Left hindlimb (tissue), 1 donor: ENCODE measurements at places on chromosomes 6 and 20.

DNA sequence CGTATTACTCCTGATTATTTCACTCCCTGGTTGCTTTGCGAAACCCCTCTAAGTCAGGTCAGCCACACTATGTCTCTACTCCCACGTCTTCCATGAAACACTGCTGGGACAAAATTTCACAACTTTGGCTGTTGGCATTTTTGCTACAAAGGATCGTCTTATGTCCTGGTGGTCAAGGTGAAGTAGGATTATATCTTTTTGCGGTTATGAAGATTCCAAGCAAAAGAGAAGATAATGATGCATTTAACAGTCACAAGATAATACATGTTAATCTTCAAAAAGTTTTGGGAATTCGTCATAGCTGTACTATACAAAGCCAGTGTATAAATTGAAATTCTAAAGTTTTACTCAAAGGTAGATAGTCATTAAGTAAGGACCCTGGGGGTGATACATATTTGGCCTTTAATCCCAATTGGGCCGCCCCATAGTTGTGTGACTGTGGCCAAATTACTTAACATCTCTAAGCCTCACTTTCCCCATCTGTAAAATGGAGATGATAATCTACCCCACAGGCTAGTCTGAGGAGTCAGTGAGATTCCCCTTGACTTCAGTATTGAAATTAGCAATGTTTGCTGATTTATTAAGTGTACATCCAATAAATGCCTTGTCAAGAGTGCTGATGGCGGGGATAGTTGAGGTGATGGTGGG, 212.1 kb downstream of the ARID1B start:
- DNase-seq, result no peak

DNA sequence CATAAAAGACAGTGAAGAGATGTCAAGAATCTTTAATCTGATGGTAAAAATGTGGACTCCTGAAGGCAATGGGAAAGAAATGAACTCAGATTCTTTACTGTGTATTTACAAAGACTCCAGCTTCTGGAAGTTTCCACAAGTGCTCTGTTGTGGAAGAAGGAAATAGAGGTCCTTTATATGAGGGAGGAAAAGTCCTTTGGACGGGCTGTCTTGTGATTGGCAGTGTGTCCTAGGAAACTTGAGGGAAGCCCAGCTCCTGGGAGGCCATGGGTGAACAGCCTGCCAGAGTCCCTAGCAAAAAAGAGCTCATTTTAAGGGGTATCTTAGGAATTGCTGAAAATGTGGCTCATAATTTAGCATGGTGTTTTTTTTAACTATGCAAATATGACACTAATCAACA, 92.0 kb downstream of the RNASET2 start:
- no peak for DNase-seq

DNA sequence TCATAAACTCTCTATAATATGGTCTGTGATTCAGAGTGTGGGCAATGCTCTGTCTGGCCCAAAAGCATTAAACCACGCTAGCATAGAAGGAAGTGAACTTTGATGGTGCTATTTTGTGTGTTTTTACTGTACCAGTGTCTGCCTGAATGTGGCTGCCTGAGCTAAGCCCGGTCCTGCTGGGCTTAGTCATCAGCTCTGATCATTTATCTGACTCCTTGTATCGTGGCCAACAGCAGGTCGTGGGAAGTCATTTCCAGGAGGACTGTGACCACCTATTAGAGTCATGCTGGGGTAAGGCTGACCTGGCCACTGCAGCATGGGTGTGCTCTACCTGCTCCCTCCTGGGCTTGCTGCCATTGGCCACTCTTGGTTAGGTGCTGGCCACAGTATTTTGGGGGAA, 239.1 kb upstream of the CEP162 start:
- no peak for DNase-seq

GRCh38 chr6:26327450-26328264, 37.3 kb upstream of the BTN3A2 start:
- DNase-seq, result peak; percentile 67

DNA sequence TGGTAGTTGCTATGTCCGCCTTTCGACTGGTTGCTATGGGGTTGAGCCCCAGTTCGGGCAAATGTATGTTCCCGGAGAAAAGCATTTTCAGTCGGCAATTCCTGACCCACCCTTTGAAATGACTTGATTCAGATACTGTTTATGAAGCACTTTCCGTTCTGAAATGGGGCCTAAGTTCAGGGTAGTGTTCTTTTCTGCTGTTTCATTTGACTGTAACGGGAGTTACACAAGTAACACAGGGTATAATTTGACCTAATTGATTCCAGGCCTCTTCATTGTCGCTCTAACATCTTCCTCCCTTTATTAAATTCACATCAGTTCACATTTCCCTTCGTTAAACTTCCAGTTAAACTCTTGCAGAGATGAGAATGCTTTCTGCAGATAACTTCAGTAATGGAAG, 85.5 kb downstream of the BMP6 start:
- DNase-seq, result no peak

GRCh38 chr6:20238688-20239587, 26.7 kb upstream of the MBOAT1 start:
- DNase-seq, result no peak

DNA sequence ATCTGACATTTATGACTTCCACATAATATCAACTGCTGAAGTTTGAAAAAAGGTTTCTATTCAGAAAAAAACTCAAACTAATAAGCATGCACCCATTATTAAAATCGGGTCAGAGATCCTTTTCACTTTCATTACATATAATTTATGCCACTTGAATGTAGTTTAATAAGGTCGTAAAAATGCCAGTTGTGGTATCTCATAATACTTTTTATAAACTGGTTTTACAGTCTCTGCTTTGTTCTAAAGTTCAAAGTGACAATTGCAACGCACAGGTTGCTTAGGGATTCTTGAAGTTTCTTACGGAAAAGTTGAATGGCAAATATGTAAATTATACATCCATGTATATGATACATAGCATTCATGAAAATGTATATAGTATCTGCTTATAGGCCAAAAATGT, 229.4 kb upstream of the CEP162 start:
- DNase-seq, result no peak

DNA sequence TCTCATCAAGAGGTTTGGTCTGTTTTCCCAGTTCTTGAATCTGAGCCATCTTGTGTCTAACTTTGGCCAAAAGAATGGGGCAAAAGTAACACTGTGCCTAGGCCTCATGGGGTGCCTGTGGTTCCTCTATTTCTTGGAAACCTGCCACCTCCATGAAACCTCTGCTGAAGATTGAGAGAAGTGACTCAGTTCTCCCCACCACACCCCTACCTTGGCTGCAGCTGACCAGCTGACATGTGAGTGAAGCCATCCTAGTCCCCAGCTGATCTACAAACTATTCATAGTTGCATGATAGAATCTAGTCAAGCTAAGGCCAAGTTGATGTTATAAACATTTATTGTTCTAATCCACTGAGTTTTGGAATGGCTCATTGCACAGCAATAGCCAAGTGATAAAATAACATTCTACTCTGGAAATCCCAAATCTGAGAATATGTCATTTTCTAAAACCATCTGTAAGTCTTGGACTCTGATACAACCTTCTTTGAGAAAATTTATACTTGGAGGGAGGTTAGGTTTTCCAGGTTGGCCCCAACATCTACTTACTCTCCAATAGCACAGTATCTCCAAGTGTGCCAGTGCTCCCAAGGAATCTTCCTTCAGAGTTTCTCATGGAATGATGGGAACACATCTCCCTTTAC, 107.0 kb upstream of the SMLR1 start:
- no peak for DNase-seq

DNA sequence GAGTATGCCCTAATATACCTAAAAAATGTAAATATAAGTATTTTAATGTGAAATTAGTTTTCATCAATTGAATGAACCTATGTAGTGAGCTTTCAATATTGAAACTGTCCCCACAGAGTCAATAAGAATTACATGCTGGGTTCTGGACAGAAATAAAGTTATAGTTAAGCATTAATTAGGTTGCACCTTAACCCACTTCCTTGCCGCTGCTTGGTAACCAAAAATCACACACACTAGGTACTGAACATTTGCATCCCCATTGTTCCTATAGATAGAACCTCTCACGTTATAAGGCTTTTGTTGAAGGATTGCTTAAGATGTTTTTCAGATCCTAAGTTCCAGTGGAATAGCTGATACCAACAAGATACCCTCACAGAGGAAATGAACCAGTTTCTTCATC, 237.1 kb upstream of the OPRM1 start:
- DNase-seq, result no peak

DNA sequence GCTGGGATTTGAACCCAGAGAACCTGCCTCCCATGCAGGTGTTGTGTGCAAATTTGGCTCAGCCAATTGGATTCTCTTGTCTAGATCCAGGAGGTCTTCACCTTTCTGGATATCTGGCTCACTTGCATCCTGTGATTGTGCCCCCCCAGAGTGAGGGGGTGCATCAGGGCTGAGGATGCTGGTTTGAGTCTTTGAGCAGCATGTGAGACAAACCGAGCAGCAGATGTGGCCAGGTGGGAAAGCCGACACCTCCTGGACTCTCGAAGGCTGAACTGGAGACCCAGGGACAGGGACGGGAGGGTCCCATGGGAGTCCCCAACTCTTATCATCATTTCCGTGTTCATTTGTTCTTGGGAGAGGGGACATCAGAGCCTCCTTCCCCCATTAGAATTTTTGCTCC, 30.6 kb upstream of the SULF2 start:
- peak; percentile 17 for DNase-seq
